Nephron progenitor cell (in vitro differentiated cells): ENCODE measurements at places on chromosomes 1 and 21.
A peak's percentile ranks its signal among the peaks of the same experiment; 100 is the strongest.

DNA sequence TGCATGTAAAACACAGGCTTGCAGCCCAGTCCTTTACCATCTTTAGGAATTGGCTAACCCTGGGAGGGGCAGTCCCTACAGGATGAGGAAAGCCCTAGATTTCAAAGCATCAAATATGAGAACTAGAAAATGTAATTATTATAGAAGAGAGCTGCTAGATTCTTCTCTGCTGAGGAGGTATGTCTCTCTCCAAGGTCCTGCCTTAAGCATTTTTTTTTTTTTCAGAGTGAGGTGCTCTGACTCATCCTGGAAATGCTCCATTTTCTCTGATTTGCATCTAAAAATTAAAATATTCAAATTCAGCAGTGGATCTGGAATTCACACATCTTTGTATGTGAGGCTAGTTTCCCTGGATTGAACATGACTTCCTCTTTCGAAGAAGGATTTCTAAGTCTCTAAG is 149.8 kb downstream of the ZNF648 start:
- no peak for DNase-seq

GRCh38 chr1:51264451-51264850 is 28.4 kb downstream of the RNF11 start:
- DNase-seq = no peak

- peak; percentile 33 for DNase-seq
These were observed 101.1 kb downstream of the CDC7 start for GRCh38 chr1:91601554-91602376.

DNA sequence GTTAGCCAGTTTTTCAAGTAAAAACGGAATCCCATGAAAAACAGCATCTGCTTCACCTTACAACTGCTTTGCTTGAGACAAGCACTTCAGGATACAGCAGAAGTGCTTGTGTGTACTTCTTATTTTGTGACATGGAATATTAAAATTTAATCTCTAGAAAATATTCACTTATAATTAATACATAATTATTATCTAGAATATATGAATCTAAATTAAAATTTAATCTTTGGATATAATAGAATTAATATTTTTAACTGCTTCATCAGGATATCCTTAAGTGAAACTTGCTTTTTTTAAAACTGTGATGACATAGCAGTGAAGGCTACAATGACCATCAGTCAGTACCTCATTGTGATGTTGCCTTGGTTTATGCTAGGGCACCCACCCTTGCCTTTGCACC is 148.4 kb upstream of the C1orf105 start:
- DNase-seq = no peak

- DNase-seq = no peak
These were observed 83.9 kb downstream of the FASLG start for GRCh38 chr1:172742599-172743500.

- DNase-seq = no peak
These were observed 3.0 kb downstream of the ANKRD45 start for GRCh38 chr1:173666646-173667045.

GRCh38 chr1:20089328-20090077 is 19.5 kb downstream of the PLA2G5 start:
- DNase-seq = no peak

DNA sequence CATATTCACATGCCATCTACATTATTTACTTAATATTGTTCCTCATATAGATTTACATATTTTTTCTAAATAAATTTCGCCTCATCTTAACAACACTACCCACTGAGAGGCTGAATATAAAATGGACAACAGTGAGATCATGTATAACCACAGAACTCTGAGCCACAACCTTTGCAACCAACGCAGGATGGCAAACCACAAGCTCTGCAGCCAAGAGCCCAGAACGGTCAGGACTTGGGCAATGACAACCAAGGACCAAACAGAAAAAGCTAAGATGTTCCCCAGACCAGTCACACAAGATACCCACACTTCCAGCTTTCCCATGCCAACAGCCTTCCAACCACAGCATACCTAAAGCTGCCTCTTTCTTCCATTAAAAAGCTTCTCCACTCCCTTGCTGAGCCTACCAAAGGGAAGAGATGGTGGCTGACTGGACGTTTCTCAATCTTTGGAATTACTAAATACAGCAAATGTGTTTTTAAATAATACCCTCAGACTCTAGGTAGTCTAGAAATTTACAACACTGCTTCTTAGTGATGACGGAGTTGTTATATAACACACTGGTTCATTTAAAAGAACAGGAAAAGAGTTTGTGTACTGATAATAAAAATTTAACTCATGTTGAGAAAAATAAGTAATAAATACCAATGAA is 117.9 kb downstream of the AKT3 start:
- no peak for DNase-seq

DNA sequence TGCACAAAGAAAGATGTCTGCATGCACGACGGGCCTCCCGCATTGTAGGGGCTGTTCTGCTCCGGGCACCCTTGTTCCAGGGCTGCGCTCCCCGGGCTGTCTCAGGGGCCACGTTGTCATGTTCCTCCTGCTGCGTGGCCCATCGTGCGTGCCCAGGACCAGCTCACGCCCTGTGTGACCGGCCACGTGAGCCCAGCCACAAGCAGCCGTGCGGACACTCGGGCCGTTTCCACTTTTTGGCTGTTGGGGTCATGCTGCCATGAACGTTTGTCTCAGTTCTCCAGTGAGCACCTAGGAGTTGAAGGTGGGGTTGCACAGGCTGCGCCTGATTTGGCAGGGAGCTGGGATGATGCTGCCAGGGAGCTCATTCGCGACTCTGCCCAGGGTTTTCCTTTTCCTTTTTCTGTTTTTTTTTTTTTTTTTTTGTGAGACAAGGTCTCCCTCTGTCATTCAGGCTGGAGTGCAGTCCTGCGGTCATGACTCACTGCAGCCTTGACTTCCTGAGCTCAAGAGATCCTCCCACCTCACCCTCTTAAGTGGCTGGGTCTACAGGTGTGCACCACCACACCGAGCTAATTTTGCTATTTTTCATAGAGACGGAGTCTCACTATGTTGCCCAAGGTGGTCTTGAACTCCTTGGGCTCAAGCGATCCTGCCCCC is 17.4 kb downstream of the PDXK start:
- DNase-seq = no peak

- no peak for DNase-seq
These were observed 164.0 kb downstream of the NEK7 start for GRCh38 chr1:198320759-198321158.

GRCh38 chr1:178574345-178574744 is 61.4 kb downstream of the TEX35 start:
- no peak for DNase-seq

GRCh38 chr1:9652379-9653209 is 1.1 kb downstream of the PIK3CD start:
- DNase-seq = peak; percentile 16

- DNase-seq = no peak
These were observed 563.0 kb downstream of the LRRIQ3 start for GRCh38 chr1:73635021-73635420.

DNA sequence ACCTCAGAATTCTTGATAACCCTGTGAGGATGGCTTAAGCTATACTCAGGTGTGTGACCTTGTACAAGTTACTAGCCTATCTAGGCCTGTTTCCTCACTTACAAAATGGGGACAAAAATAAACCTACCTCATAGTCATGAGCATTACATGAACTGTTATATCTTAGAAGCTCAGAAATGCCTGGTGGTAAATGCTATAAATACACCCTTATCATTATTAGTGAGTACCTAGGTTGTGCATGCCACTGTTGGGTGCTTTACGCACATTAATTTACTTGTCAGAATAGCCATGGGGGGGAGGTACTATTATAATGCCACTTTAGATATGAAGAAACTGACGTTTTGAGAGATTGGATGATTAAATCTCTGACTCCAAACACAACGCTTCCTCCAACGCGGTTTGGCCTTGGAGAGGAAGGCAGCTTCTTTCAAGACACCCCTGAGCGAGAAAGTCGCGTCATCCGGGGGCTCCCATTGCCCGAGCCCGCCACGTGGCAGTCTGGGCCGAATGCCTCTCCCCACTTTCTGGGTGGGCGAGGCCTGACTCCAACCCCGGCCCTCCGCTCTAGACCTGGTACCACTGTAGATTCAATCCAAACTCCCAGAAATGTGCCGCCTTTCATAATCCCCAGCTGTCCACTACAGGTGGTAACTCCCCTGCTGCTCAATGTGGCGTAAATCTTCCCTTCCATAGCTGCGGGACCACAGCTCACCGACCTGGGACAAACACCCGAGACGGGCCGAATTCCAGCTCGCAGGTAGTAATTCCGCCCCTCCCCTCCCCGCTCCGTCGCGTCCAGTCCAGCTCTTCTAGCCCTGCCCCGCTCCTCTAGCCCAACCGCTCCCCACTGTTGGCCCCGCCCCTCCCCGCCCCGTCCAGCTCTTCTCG is 771 bp upstream of the RAD54L start:
- no peak for DNase-seq

- no peak for DNase-seq
These were observed 13.2 kb upstream of the SDHB start for GRCh38 chr1:17067069-17067426.

DNA sequence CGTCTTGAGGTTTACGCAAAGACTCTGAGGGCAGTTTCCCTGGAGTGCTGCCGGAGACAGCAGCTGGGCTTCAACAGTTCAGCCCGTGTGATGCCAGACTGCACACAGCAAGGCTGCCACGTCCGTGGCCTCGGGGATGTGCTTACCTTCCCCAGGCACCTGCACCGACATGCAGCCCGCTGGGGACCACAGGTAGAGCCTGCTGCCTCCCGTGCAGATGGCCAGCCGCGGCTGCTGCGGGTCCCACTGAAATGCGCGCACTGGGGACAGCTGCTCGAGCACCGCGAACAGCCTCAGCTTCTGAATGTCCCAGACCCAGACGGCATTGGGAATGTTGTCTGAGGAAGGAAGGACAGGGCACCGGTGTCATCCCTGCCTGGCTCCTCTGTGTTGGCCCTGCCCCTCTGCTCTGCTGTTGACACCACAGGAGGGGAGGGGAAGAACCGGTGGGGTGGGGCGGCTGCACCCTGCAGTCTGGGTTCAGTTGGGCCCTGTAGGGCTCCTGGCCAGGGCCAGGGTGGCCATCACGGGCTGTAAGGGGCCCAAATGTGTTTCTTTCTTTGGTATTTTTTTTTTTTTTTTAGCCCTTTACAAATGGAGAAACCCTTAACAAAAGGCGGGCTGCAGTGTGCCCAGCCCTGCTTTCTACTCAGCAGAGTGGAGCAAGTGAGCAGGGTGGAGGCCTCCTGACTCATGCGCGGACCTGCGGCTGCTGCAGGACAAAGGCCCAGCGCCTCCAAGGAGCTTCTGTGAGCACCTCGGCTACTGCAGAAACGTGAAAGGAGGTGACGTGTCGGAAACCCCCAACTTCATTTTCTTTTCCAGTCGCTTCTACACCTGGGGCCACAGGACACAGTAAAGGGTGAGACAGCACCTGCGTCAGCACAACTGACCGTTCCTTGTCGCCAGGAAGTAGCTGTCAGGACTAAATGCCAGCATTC is 6.8 kb downstream of the TPRG1L start:
- no peak for DNase-seq

GRCh38 chr1:56675763-56676162 is 30.6 kb downstream of the PRKAA2 start:
- no peak for DNase-seq

- DNase-seq = no peak
These were observed 28.8 kb upstream of the SPATA6 start for GRCh38 chr1:48500541-48501450.

GRCh38 chr1:53214376-53214940 is 6.0 kb downstream of the CZIB start:
- DNase-seq = no peak
